ENCODE measurements at places on chromosomes 3 and 15.

- no peak for DNase-seq
Observed at GRCh38 chr3:188339410-188340295, 185.7 kb downstream of the LPP start.

DNA sequence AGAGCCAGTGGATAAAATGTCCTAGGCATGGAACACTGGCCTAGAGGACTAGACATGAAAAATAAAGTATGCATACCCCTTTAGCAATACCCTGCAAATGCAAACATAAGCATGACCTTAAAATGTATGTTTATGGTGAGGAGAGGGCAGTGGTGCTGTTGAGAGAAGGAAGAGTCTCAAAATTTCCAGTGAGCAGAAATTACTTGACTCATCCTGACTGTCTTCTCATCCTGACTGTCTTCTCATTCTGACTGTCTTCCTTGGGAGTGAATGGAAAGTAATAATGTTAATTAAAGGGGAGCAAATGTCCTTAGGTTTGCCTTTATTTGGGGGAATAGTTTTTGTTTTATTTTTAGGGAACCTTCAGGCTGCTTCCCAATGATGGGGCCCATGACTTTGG is 121.5 kb upstream of the GALNT15 start:
- no peak for DNase-seq

DNA sequence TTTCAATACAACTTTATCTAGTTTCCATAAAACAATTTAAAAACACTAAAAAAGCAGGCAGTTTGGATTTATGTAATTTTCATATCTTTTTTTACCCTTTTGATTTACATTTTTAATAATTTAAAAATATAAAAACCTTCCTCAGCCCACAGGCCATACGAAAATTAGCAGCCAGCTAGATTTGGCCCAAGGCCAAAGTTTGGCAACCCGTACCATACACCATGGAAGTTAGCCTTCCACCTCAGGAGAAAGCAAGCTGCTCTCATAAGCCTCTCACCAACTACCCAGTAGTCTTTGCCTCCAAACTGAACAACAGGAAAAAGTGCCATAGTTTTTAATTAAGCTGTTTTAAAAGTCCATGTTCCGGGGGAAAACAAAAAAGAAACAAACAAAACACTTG is 107.3 kb upstream of the TRIM42 start:
- no peak for DNase-seq

GRCh38 chr15:90557186-90558084 is 27.7 kb downstream of the CRTC3 start:
- no peak for DNase-seq

GRCh38 chr3:195113048-195113447 is 157.9 kb downstream of the XXYLT1 start:
- DNase-seq, result no peak

DNA sequence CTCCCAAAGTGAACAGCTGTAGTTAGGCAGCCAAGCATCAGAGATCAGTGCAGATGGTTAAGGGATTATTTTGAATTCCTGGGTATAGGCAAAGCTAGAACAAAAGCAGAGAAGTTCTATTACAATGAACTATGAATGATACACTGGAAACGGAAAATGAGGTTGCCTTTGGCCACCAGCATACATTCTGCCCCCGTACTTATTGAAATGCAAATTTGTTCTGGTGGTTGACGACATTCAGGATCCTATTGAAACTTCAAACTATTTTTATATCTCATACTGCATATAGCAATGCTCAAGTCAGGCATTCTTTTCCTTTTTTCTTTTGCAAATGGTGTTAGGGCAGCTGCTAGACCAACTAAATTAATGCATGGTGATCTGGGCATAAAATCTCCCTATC is 61.7 kb downstream of the SLC12A1 start:
- no peak for DNase-seq

GRCh38 chr3:143958966-143959365 is 12.7 kb upstream of the DIPK2A start:
- no peak for DNase-seq

DNA sequence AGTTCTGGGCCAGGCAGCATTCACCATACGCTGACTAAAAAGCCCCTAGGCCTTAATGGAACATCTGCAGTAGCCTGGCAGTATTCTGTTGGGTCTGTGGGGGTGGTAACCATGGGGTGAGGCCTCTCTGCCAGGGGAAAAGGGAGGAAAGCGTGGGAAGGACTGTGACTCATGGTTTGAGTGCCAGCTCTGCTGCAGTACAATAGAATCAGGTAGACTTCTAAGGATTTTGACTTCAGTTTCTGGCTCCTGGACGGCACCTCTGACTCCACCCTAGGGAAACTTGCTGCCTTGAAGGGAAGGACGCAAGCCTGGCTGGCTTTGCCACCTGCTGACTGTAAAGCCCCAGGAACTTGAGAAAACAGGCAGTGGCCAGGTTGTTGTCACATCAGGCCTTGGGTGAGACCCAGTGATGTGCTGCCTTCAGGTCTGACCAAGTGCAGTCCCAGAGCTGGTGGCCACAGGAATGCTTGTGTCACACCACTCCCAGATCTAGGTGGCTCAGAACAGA is 148.6 kb downstream of the SUCNR1 start:
- no peak for DNase-seq

DNA sequence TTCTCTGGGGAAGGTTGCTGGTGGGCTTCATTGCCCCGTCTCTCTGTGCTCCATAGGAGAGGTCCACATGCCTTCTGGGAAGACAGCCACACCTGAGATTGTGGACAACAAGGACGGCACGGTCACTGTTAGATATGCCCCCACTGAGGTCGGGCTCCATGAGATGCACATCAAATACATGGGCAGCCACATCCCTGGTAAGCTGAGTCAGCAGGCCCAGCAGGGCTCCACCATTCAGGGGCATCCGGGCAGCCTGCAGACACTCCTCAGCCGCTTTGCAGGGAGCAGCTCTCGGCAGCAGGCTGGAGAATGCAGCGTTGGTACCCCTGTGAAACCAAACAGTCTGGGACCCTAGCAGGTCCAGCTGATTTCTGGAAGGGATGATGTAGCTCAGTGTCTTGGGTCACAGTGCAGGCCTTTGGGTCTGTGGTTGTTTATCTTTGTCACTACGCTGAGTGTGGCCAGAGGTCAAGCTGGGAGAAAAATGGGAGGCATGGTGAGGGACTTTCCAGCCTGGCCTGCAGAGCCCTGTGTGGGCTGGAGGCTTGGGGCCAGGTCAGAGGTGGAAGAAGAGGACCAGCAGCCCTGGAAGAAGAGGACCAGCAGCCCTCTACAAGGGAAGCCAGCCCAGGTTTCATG is 67.2 kb downstream of the DNASE1L3 start:
- DNase-seq, result no peak

Measured in Caco-2 (cell line).